Fibroblast of skin of back (primary cell): ENCODE measurements at places on chromosomes 12 and 14.

GRCh38 chr12:116194935-116195431 lies 82.5 kb downstream of the MED13L start:
- DNase-seq, result no peak

DNA sequence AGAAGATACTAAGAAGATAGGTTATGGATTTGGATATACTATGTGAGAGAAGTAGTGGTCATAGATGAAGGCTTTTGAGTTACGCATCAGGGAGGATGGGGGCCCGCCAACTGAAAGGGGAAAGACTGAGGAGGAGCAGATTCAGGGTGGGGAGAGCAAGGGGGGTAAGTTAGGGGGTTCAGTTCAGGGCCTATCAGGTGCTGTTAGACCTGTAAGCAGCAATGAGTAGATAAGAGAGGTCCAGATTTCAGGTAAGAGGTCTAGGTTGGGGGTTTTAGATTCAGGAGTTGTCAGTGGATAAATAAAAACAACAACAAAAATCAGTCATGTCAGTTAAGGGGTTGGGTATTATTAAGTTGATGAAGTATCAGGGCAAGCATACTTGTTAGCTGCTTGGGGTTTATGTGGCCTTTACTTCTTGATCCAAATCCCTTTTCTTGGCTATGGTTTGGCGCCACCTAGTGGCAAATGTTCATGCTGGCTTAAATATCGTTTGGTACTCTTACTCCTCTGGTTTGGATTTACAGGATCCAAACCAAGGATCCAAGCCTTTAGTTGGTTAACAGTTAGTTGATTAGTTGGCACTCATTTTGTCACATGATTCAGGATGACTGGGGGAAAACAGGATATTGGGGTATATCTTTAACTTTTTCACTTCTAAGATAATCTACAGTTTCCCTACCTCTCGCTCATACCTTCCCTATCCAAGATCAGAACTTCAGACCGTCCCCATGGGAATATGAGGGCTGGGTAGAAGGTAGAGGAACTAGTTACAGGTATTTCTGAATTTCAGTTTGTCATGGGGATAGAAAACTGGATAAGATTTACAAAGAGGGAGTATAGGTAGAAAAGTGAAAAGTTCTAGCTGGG lies 65.1 kb downstream of the PCNX1 start:
- DNase-seq, result peak; percentile 79

GRCh38 chr14:101518611-101519473 lies 42.5 kb upstream of the DIO3 start:
- no peak for DNase-seq

GRCh38 chr12:113903381-113903863 lies 62.7 kb downstream of the RBM19 start:
- DNase-seq, result peak; percentile 53

GRCh38 chr14:103127356-103127755 lies 4.1 kb downstream of the TNFAIP2 start:
- DNase-seq, result no peak

- DNase-seq, result peak; percentile 90
These were observed 90.1 kb upstream of the FLRT2 start for GRCh38 chr14:85439696-85440328.

DNA sequence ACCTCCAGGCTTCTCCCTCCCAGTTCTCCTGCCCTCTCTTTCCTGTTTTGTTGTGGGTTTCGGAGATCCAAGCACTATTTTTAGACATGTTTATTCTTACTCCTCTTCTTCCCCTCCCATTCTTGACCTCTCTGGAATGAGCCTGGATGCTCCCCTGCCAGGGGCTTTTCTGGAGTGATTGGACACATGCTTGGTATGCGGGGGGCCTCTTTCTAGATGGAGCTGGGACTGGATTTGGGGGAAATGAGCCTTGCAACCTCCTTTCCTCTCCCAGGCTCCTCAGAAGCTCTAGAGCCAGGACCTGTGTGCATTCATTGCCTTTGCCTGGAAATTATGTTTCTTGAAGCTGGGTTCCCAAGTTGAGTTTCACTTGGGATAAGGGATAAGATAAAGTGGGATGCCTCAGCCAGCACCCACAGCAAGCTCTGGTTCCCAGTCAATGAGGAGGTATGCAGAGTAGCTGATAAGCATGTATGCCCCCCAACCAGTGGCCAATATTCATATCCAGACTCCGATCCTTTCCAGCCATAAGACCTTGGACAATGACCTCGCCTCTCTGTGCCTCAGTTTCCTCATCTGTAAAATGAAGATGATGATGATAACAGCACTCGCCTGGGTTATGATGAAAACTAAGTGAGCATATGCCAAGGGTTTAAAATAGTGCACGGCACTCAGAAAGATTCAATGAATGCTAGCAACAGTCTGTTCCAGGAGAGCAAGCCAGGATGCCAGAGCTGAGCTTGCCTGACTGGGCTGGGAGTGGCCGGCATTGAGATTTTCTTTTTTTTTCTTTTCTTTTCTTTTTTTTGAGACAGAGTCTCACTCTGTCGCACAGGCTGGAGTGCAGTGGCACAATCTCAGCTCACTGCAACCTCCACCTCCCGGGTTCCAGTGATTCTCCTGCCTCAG lies 97.8 kb downstream of the SCARB1 start:
- DNase-seq, result peak; percentile 31

DNA sequence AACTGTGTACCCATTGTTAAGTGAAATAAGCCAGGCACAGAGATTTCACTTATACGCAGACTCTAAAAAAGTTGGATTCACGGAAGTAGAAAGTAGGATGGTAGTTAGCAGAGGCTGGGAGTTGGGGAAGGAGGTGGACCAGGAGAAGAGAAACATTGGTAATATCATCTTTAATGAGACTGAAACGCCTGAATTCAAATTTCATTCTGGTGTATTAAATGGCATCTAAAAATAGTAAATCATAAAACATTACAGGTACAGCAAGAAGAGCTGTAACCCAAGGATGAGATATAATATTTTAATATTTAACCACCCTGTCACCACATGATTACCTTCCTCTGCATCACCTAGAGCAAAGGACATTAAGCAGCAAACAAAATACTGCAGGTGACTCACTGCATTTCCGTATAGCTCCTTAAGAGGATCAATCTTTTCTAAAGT lies 99.4 kb downstream of the EPS8 start:
- DNase-seq, result no peak
